ENCODE measurements at places on chromosomes 1 and 21.

GRCh38 chr1:112646225-112646624 is 26.6 kb downstream of the CAPZA1 start:
- no peak for DNase-seq

DNA sequence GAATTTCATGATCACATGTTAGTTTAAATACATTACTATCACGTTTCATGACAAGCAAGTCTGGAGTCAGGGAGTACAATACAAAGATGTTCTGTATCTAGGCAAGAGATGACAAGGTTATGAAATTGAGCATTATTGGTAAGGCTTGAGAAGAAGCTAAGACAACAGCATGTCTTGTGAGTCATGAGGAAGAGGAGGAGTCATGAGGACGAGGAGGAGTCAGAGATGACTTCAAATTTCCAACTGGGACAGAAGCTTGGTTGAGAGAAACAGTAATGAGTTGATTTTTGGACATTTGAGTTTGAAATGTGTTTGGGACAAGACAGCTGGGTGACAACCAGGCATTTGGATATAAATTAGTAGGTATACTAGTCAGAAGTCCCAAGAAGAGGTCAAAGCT is 4.3 kb upstream of the UBE2U start:
- DNase-seq, result no peak

GRCh38 chr1:181855380-181855779 is 206.1 kb downstream of the ZNF648 start:
- DNase-seq, result no peak

- DNase-seq, result peak; percentile 48
Measured at GRCh38 chr1:87335175-87335884, 6.7 kb downstream of the LMO4 start.

- no peak for DNase-seq
Measured at GRCh38 chr21:35478161-35479064, 429.3 kb upstream of the RUNX1 start.

DNA sequence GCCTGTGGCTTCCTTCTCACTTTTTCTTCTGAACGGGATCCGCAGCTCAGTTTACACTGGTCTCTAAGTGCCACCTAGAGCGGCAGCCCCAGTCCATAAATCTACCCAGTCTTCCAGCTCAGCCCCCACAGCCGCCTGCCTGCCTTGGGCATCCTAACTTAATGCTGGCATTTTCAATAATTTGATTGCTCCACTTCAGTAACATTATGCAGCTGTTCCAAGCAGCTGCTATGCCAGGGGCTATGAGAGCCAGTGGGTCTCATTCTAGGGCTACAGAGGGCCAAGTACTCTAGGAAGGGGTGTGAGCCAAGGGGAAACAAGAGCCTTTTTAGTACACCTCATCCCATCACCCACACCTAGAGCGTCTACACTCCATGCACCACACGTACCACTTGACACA is 48.4 kb upstream of the COA6 start:
- no peak for DNase-seq

DNA sequence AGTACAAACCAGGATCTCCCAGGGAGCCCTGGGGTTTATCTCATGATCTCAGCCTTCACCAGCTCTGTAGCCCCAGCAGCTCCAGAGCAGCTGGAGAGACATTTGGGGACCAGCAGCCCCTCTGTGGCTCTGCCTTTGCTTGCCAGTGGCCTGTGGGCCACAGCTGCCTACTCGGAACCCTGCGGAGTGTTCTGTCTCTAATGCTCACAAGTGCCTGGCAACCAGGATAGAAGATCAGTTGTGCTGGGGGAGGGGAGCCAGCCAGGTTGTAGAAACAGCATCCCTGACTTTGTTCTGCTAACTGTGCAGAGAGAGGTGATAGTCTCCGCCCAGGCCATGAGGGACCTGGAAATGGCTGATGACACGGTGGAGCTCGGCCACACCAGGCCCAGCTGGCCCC is 50.9 kb upstream of the KCNJ15 start:
- DNase-seq, result no peak

GRCh38 chr1:182304218-182304617 is 87.4 kb downstream of the GLUL start:
- no peak for DNase-seq

GRCh38 chr1:12106153-12106552 is 43.0 kb downstream of the TNFRSF8 start:
- DNase-seq, result no peak

- DNase-seq, result no peak
Measured at GRCh38 chr1:101392552-101392951, 155.7 kb downstream of the S1PR1 start.

GRCh38 chr1:236734141-236734765 is 48.0 kb downstream of the ACTN2 start:
- DNase-seq, result no peak

DNA sequence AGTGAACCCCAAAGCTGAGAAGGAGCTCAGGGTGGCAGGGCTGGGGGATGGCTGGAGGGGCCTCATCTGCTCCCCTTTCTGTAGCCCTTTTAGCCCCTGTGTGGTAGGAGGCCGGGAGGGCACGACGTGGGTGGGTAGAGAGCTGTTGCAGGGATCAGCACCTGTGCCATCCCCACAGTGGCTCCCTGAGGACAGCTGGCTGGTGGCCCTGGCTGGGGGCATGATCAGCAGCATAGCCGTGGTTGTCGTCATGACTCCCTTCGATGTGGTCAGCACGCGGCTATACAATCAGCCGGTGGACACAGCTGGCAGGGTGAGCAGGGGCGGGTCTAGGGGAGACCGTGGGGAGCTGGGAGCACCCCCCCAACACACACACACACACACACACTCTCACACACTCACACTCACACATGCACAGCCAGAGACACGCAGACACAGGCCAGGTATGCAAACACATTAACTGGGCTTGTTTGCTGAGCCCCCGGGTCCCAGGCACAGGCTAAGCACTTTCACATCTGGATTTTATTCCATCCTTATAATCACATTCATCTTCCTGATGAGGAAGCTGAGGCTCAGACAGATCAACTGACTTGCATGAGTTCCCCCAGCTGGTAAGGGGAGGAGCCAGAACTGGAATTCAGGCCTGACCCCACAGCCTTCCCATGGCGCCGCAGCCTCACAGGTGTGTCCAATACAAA is 2.5 kb downstream of the SLC25A34 start:
- no peak for DNase-seq

DNA sequence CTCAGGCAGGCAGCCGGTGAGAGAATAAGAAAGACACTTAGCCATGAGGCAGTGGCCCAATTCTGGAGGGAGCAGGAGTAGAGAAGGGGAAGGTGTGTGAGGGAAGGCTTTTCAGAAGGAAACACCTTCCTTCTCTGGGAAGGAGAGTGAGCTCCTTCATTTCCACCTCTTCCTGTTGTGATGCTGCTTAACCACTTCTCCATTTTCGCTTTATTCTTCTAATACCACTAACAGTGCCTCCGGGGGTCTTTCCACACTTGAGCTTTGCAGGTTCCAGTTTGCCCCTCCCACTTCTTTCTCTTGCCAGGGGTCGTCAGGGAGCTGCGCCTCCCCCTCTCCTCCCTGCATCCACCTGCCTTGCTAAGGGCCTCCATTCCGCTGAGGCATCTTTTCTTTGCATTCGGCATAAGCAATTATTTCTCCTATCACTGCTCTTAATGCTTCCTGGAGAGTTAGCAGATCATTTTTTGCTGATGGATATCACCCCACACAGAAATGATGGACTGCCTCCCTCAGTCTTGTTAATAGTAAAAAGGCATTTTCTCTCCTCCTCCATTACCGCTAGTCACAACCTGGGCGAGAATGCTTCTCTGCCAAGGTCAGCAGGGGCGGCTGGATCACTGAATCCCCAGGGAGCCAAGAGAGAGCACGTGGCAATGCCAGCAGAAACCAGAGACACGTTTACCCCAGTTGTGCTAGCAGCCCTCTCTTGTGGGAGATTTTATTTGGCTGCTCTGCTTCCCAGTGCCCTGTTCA is 74.8 kb downstream of the ELAVL4 start:
- DNase-seq, result no peak

GRCh38 chr1:157150631-157151030 is 12.4 kb upstream of the ETV3 start:
- no peak for DNase-seq

DNA sequence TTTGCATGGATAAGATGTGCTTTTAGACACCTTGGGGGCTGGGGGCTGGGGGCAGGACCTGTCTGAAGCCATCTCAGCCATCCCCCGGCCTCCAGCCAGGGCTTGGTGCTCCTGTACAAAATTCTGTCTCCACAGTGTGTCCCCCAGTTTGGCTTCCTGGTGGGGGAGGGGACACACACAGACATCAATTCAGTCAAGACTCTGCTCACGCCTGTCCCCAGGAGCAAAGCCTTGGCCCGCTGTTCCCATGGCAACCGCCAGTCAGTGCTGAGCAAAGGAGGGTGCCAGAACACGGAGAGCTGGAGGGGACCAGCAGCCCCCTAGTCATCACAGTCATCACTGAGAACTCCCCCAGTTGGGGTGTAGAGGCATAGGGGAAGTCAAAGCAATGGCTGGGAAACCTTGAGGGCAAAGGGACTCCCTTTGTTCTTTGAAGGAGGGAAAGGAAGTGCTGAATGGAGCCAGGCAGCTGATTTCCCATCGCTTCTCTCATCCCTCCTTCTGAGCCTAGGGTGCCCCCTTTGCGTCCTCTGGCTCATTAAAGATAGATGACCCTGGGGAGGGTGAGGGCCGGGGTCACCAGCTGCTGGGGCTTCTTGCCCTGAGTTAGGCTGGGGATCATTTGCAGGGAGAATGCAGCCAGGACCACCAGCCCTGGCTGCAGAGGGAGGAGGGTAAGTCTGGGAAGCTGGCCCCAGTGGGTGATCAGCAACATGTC is 134.9 kb upstream of the IPO9 start:
- DNase-seq, result no peak

- no peak for DNase-seq
Measured at GRCh38 chr1:222644636-222644980, 26.7 kb downstream of the MIA3 start.

GRCh38 chr1:222904451-222904850 is 89.6 kb downstream of the DISP1 start:
- no peak for DNase-seq

DNA sequence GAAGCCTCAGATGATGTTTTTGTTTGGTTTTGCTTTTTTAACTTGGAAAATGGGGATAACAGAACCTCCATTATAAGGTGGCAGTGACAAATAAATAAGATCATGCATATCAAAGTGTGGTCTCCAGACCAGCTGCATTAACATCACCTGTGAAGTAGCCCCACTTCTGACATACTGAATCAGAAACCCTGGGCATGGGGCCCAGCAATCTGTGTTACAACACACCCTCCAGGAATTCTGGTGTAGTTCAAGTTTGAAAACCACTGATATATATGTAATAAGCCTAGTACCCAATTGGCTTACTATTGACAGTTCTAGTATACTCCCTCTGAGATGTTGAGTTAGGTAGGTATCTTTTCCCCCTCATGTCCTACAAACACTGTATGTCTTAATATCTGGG is 24.1 kb upstream of the RNF19B start:
- no peak for DNase-seq

DNA sequence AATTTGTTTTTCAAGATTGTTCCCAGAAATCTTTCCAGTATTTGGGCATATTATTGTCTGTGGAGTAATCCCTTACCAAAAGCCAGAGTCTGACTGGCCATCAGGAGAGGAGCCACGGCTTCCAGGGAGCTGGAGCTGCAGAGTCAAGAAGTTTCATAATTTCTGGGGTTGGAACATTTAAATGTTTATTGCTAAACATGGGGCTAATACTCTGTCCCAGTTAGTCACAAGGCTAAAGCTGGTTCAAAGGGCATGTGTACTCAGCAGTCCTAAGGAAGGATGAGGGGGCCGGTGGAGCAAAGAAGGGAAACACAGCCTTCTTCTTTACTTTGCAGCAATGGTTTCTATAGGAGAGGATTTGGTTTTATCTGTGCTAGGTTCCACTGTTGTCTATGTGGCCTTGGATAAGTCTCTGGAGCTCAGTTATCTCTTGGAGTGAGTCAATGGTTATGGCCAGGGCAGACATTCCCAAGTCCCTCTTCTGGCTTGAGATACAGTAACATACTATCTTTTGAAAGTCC is 9.5 kb downstream of the DENND2D start:
- DNase-seq, result no peak

- no peak for DNase-seq
Measured at GRCh38 chr1:20840731-20841130, 53.6 kb upstream of the HP1BP3 start.

DNA sequence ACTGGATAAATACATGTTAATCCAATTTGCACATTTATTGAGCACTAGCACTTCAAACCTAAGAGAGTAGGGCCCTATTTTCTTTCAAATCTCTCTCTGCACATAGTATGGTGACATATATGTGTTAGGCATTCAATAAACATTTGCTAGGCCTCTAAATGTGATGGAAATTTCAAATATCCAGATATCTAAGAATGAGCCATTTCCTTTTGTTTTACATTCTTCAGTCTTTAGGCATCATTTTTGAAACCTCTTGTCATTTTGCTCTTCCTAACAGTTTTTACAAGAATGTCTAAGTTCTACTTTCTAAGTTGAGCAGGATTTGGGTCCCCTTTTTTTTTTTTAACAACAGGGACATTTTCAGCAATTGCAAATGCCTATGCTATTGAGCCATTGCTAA is 395.7 kb upstream of the ST6GALNAC5 start:
- no peak for DNase-seq

DNA sequence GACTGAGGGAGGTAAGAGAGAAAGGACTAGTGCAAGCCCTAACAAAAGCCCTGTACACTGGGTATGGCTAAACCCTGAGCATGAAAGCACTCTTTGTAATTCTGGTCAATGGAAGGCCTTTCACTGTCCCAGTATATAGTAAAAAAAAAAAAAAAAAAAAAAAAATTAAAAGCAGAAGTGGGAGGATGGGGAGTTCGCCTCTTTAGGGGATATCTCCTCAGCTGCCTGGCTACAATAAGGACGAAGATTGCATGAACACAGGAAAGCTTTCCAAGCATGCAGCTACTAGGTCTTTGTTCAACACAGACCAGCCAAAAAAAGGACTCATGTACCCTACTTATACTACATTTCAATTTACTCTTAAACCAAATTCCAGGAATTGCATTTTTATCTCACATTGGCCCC is 59.1 kb downstream of the EIF4G3 start:
- no peak for DNase-seq

DNA sequence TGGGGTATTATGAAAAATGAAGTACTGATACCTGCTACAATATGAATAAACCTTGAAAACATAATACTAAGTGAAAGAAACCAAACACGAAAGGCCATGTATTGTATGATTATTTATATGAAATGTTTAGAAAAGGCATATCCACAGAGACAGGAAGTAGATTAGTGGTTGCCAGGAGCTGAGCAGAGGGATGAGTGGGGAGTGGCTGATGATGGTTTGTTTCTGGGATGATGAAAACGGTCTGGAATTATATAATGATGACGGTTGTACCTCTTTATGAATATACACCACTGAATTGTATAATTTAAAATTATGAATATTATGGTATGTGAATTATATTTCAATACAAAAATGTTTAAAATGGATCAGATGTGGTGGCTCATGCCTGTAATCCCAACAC is 63.8 kb upstream of the MPC2 start:
- DNase-seq, result no peak

- DNase-seq, result no peak
Measured at GRCh38 chr21:27569831-27570230, 602.9 kb upstream of the ADAMTS5 start.

DNA sequence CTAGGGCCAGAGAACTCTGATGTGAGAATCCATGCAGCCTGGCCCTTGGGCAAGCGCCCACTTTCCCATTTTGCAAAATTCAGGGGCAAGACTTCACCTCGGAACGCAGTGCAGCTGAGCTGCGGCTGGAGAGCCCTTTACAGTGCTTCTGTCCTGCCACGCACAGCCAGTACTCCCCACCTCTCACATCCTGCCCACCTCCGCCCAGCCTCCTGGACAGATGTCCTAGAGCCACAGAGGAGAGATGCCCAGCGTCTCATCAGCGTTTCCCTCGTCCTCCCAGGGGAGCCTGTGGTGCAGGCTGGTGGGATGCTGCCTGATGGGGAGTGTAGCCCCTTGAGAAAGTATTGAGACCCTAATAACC is 29.6 kb downstream of the RUNX3 start:
- DNase-seq, result no peak
